DND-41 (cell line): ENCODE measurements at places on chromosomes 2 and 18.

- H3K27me3 ChIP-seq: peaks cover 16% of the 10 kb centered on the region
- H3K36me3 ChIP-seq: no peaks in the 10 kb centered on the region
- no peaks in the 10 kb centered on the region for H3K4me1 ChIP-seq
- H3K27ac ChIP-seq: no peak overlapping the region
- DNase-seq: no peak
These were observed 157.5 kb downstream of the CD8B2 start for GRCh38 chr2:106644623-106645022.

GRCh38 chr2:8413589-8414135 lies 268.2 kb upstream of the ID2 start:
- no peaks in the 10 kb centered on the region for H3K27me3 ChIP-seq
- no peaks in the 10 kb centered on the region for H3K4me1 ChIP-seq
- no peak overlapping the region for H3K27ac ChIP-seq
- DNase-seq: no peak
- no peaks in the 10 kb centered on the region for H3K36me3 ChIP-seq

DNA sequence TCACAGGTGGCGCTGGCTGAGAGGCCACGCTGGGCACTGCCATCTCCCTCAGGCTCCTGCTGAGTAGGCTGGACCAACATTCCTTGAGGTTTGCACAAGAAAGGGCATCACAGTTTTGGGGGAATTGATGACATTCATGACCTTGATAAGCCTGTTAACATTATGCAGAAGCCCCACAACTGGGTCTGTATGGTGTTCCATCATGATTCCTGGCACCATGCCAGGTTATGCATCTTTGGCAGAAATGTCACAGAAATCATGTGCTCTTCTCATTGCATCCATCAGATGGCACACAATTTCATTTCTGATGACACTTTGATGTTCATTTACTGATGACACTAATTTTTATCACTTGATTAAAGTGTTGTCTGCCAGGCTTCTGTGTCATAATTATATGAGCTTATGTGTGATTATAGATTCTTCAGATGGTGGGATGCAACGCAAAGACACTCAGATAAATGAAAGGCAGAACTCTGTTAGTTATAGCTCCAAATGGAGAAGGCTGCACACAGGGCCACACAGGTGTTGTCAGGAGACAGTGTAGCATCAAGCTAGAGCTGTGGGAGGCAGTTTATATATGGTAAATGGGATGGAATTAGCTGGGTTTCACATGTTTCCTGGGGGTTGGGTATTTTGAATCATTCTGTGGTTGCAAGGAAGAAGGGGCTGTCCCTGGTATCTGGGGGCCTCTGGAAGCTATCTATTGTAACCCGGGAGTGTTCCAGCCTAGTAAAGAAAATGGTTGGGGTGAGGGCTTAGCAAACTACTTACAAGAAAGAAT lies 191.3 kb downstream of the SLC39A10 start:
- peak; percentile 17 for DNase-seq
- no peak overlapping the region for H3K4me3 ChIP-seq
- H3K36me3 ChIP-seq: no peaks in the 10 kb centered on the region
- no peak overlapping the region for H3K27ac ChIP-seq
- H3K27me3 ChIP-seq: no peaks in the 10 kb centered on the region

DNA sequence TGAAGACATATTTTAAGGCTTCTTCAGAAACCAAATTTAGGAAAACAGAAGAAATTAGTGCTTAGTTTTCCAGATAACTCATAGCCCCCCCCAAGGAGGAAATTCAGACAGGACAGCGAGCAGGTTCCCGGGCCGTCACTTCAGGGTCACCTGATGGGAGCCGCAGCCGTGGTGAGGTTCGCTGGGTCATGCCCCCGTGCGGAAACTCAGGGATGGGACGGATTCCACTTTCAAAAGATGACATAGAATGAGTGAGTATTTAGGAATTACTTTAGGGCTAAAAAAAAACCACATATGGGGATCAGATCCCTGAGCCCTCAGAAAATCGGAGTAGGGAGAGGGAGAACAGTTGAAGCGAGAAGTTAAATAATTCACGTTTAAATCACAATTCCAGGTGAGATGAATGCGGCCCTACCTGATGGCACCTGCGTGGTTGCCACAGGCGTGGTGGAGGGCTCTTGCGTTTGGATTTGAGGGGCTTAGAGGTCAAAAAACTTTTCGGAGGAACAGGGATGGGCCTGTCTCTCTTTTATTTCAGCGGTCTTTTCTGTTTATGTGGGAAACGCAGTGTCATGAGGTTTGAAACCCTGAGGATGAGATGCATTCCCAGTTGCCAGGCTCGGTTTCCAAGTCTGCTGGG lies 114.4 kb downstream of the NFATC1 start:
- H3K4me3 ChIP-seq: no peak overlapping the region
- no peak for DNase-seq
- peaks cover 6% of the 10 kb centered on the region for H3K4me1 ChIP-seq
- peaks cover 7% of the 10 kb centered on the region for H3K36me3 ChIP-seq

DNA sequence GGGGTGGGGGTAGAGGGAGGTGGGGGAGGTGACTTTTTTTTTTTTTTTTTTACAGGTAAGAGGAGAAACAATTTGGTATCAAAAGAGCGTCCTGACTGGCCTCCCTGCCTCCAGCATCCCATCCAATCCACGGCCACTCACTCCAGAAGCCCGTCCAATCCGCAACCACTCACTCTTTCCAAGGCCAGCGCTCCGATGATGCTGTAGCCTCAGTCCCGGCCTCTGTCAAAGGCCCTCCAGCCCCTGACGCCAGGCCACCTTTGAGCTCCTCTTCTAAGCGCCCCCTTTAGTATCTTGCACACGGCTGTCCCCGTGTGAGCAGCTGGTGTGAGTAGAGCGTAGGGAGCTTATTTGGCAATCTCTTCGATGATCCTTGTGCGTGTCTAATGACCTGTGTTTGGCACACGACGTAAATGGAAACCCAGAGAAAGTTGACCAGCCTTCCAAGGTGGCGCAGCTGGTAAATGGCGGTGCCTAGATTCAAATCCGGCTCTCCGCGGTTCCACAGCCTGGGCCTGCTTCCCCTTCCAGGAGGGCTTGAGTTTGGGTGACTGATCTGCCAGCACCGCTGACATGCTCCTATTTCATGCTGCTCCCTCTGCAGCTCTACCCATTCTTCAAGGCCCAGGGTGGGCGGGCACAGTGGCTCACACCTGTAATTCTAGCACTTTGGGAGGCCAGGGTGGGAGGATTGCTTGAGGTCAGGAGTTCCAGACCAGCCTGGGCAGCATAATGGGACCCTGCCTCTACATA lies 23.8 kb upstream of the PXDN start:
- no peak overlapping the region for H3K4me3 ChIP-seq
- no peaks in the 10 kb centered on the region for H3K27me3 ChIP-seq
- H3K27ac ChIP-seq: no peak overlapping the region
- H3K36me3 ChIP-seq: no peaks in the 10 kb centered on the region
- no peaks in the 10 kb centered on the region for H3K4me1 ChIP-seq

GRCh38 chr2:223613017-223613950 lies 11.1 kb upstream of the SCG2 start:
- no peaks in the 10 kb centered on the region for H3K4me1 ChIP-seq
- no peaks in the 10 kb centered on the region for H3K36me3 ChIP-seq
- no peak overlapping the region for H3K27ac ChIP-seq
- no peak for DNase-seq
- H3K4me3 ChIP-seq: no peak overlapping the region

DNA sequence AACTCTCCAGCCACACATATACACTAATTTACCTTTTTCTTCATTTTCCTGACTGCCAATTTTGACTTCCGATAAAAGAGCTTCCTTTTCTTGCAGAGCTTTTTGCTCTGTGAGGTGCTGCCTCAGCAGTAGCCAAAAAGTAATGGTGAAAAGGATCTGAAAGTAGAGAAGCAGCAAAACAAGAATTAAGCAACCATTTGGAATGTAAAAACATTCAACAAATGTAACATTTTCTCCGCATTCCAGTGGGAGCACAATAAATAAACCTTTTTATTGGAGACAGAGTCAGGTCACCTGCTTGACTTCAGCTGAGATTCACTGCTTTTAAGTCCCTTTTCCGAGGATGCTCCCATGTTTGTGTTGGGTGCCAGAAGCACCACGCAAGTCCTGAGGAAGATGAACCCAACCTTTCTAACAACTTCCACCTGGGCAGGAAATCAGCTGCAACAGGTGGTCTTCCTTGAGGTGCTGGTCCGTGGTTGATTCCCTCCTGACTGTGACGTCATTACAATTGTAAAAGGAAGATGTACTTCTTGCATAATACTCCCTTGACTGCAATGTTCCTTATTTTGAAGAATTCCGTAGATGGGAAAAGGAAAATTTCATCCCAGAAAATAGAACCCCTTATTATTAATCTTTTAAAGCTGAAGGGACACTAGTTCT lies 265.5 kb downstream of the NAPG start:
- no peak overlapping the region for H3K4me3 ChIP-seq
- no peak for DNase-seq
- H3K36me3 ChIP-seq: no peaks in the 10 kb centered on the region
- peaks cover 5% of the 10 kb centered on the region for H3K27me3 ChIP-seq
- no peak overlapping the region for H3K27ac ChIP-seq

DNA sequence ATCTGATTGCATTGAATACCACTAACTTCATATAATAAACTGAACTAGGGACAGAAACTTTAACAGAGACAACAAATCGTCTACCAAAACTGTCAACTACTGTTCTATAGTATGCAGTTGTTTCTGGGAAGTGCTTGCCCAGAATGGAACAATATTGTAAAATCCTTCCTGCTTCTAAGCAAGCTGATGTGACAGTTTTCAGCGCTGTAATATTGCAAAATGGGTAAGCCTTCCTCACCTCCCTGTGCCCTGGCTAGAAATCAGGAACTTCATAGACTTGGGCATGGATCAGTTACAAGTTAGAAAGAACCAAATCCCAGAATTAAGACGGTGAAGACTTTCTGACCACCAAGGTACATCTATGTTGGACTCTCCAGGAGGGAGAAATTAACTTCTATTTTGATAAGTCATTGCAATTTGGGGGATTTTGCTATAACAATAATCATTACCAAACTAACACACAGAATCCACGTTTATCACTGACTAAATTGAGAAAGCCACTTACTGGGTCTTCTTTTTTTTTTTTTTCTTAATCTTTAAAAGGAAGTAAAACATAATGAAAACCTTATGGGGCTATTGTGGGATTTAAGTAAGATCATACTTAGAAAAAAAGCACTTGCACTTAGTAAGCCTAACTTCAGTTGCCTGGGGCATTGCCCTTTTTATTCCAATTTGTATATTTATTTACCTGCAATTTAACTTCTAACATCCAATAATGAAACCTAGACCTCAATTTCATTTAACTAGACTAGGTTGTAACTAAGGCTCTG lies 261.5 kb downstream of the TRIB2 start:
- no peak overlapping the region for H3K27ac ChIP-seq
- H3K4me1 ChIP-seq: no peaks in the 10 kb centered on the region
- DNase-seq: no peak
- no peaks in the 10 kb centered on the region for H3K27me3 ChIP-seq

DNA sequence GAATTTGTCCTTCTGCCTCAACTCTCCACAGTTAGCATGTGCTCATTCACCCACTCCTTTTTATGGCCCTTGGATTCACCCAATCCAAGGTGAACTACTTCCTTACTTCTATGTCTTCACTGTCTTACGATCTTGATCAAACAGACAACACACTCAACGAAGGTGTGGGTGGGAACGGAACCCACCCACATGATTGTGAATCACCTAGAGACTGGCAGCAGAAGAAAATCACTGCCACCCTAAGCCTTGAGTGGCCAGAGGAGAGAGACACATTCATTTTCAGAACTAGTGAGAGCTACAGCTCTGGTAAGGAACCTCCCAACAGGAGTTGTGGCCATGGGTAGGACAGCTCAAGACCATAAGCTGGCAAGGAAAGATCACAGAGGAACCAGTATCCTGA lies 194.3 kb downstream of the PLCL1 start:
- no peaks in the 10 kb centered on the region for H3K36me3 ChIP-seq
- DNase-seq: no peak
- H3K27me3 ChIP-seq: no peaks in the 10 kb centered on the region

- H3K36me3 ChIP-seq: no peaks in the 10 kb centered on the region
- no peaks in the 10 kb centered on the region for H3K4me1 ChIP-seq
- DNase-seq: no peak
- H3K27me3 ChIP-seq: peaks cover 4% of the 10 kb centered on the region
These were observed 117.6 kb downstream of the FAM124B start for GRCh38 chr2:224284134-224284946.

- no peak for DNase-seq
- H3K27ac ChIP-seq: no peak overlapping the region
- no peaks in the 10 kb centered on the region for H3K4me1 ChIP-seq
- H3K36me3 ChIP-seq: no peaks in the 10 kb centered on the region
- H3K27me3 ChIP-seq: peaks cover 4% of the 10 kb centered on the region
These were observed 82.9 kb downstream of the ZCCHC2 start for GRCh38 chr18:62605685-62606084.

DNA sequence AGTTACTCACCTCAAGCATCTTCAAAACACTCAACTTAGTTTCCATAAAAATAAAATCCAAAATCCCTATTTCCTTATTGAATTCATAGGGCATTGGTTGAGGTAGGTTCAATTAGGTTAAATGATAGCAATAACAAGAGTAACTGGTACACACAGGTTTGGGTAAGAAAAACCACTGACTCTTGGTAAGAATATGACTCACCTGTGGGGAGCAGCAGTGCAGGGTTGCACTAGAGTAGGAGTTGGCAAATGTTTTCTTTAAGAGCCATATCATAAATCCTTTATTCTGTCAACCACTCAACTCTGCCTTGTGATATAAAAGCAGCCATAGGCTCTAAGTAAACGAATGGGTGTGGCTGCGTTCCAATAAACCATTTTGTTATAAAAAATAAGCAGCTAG lies 71.4 kb upstream of the CDH20 start:
- DNase-seq: no peak
- H3K36me3 ChIP-seq: no peaks in the 10 kb centered on the region
- no peak overlapping the region for H3K27ac ChIP-seq
- no peaks in the 10 kb centered on the region for H3K4me1 ChIP-seq

GRCh38 chr2:42163444-42164045 lies 5.6 kb upstream of the EML4 start:
- H3K4me1 ChIP-seq: peaks cover under 1% of the 10 kb centered on the region; the same call in 1 of the 2 replicates

GRCh38 chr2:3805201-3805939 lies 102.0 kb downstream of the DCDC2C start:
- no peak for DNase-seq
- no peaks in the 10 kb centered on the region for H3K36me3 ChIP-seq
- H3K4me1 ChIP-seq: peaks cover 9% of the 10 kb centered on the region; the same call in 1 of the 2 replicates
- no peak overlapping the region for H3K4me3 ChIP-seq
- H3K27ac ChIP-seq: no peak overlapping the region

DNA sequence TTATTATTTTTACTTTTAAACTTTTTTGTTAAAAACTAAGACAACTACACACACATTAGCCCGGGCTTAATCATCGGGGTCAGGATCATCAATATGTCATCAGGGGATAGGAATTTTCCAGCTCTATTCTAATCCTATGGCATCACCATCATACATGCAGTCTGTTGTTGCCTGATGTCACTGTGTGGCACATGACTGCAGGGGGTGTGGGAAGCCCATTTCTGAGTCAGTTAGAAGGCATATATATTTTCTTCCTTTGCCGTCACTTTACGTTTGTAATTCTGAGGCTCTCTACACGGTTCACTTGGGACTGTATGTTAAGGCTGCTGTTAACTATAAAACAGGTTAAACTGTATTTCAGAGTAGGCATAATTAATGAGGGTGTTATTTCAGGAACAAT lies 144.4 kb upstream of the ITGA6 start:
- no peak overlapping the region for H3K27ac ChIP-seq
- H3K36me3 ChIP-seq: no peaks in the 10 kb centered on the region
- no peak for DNase-seq
- no peaks in the 10 kb centered on the region for H3K4me1 ChIP-seq
- H3K27me3 ChIP-seq: peaks cover 7% of the 10 kb centered on the region
- no peak overlapping the region for H3K4me3 ChIP-seq

- no peaks in the 10 kb centered on the region for H3K4me1 ChIP-seq
- no peak for DNase-seq
- no peaks in the 10 kb centered on the region for H3K36me3 ChIP-seq
- H3K4me3 ChIP-seq: no peak overlapping the region
These were observed 134.3 kb downstream of the KLHL29 start for GRCh38 chr2:23519334-23519651.
